Stimulated activated CD4-positive, alpha-beta T cell treated with anti-CD3 and anti-CD28 coated beads, Interleukin-1b, Interleukin-23, amount 100 ng/mL, for 4 hours (primary cell): ENCODE measurements at places on chromosomes 6 and 20.

DNA sequence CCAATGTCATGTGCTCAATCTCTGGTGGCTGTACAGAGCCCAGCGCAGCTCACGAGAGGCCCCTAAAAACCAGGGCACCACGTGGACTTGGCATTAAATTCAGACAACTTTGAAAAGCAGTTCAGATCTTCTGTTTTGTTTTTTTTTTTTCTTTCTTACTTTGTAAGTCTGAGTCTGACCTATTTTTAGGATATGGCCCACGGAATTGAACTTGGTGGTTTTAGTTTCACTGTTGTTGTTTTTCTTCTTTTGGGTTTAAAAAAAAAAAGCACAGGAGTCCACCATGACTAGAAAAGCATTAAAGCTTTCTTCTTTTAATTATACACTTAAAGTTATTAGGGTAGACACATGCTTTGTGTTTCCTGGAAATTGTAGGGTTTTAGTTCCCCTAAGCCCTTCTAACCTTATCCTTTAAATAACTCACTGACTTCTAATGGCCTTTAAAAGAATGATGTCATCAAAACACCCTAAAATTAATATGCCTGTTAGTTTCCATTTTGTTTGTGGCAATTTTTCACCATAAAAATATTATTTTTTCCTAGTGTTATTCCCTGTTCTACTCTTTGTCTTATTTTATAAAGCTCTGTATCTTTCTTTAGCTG is 48.5 kb upstream of the CCN2 start:
- no peak for DNase-seq

DNA sequence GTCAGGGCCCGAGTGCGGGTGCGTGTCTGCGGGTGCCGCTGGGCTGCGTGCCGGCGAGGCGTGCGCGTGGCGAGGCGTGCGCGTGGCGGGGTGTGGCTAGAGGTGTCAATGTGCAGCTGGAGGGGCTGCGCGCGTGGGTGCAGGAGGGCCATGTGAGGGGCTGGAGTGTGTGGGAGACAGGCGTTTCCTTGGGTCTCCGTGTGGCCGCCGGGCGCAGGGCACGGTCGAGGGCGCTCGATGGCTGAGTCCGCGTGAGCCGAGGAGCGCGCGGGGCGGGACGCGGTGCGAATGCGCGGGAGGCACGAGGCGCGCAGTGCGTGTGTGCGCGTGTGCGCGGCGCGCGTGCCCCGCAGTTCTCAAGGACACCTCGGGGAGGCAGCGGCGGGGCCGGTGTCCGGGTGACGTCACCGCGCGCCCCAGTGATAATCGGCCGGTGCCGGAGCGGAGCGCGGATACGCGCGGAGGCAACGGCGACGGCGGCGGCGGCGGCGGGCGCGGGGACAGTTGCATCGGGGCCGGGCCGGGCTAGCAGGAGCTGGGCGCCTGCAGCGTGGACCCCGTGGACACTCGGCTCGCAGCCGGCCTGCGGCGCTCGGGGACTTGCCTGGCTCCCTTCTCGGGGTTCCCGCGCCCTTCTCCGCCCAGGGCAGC is 38.7 kb downstream of the YTHDF1 start:
- DNase-seq = no peak

DNA sequence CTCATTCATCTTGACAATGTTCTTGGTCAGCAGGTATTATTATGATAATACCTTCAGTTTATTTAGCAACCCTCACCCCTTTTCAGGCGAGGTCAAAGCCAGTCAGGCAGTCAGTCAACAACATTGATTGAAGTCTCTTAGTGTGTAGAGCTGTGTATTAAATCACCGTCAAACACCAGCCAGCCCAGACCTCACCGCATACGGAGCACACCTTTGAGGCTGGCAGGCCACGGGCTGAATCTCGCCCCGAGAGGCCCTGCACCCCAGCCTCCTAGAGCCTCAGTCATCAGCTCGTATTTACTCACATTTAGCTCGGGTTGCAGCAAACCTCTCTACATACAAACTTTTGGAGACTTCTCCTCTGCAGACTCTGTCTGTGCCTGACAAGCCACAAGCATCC is 36.0 kb upstream of the FOXA2 start:
- no peak for DNase-seq

DNA sequence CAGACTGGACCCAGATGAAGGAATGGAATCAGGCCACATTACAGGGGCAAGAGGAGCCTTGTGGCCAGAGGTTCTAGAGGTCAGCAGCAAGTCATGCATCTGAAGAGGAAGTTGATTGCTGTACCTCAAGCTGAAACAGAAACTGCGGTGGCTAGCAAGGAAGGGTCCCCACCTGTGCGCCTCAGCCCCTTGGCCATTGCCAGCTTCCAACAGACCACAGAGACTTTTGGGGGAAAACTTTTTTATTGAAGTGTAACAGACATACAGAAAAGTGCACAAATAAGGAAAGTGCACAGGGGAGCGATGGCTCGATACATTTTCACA is 26.8 kb upstream of the SLC9A8 start:
- no peak for DNase-seq

DNA sequence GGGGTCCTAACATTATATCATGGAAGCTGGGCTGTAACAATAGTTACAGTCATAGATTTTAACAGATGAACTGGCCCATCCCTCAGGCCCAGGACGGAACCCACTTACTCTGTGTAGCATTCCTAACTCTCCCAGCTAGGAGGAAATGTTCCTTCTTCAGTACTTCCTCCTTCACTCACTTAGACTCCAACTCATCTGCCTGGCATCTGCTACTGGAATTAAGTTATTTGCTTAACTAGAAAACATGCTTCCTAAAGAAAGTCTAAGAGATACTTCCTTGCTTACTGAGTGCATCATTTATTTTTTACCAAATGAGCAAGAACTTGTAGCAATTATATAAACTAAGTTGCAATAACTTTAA is 20.5 kb downstream of the GCLC start:
- DNase-seq = no peak

DNA sequence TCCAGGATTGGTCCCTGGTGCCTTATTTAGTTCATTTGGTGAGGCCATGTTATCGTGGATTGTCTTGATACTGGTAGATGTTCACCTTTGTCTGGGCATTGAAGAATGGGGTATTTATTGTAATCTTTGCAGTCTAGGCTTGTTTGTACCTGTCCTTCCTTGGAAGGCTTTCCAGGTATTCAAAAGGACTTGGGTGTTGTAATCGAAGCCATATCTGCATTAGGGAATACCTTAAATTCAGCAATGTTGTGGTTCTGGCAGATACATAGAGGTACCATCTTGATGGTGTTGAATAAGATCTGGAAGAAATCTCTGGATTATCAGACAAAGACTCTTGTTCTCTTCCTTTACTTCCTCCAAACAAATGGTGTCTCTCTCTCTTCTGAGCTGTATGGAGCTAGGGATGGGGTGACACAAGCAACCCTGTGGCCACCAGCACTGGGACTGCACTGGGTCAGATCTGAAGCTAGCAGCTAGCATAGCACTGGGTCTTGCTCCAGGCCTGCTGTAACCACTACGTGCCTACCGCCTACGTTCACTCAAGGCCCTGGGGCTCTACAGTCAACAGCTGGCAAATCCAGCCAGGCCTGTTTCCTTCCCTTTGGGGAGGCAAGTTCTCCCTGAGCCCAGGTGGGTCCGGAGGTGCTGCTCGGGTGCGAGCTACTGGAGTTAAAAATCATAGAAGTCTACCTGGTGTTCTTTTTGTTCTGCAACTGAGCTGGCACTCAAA is 261.1 kb upstream of the CITED2 start:
- DNase-seq = no peak

DNA sequence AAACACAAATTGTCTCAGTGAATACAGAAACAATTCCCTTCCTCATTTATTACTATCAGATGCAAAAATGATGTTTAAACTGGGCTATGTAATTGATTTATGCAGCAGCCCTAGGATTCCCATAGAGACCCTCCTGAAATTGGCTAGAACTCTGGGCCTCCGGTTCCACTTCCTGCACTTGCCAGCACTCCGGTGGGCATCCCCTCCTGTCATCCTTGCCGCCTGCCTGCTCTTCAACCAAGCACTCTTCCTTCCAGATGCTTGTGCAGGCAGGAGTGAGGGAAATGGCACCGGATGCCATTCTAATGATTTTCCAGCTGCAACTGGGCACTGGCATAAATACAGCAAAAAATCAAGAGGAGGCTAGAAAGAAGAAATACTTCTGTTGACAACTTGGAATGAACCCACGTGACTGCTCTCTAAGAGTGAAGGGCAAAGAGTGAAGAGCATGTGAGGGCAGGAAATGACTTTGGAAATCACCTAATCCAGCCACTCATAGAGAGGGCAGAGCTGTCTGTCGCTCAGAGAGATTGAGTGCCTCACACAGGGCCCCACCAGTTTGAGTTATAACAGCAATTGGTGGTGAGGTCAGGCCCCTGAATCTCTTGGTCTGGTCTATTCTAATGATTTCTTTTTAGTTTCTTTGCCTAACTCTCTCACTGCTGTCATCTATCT is 3.7 kb upstream of the NEDD9 start:
- peak; percentile 8 for DNase-seq

DNA sequence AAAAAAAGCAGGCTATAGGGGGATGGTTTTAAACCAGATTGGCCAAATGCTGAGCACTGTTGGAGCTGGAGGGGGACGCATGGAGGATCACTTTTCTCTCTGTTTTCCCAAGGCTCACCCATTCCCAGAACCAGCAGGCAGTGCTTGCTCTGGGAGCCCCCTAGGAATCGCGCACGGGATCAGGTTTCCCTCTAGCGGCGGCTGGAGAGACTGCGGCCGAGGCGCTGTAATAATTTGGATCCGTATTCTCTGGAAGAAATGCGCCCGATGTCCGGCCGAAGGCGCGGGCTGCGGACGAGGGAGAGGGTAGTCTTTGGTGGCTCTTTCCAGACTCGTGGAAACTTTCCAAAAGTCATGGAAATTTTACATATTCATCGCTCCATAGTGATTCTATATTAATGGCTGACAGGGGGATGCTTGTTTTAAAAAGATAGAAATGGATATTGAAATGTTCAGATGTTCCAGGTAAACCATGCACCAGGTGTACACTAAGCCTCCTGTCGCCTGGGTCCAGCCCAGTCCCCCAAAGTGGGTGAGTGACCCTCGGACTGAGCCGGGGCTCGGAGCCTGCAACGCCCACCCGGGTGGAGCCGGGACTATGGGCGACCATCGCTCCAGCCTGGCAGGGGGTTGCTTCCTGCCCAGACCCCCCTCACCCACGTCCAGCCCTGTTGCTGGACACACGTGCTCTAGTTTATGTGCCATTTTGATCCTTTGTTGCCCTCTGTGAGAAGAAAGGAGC is 78.7 kb upstream of the PHACTR3 start:
- DNase-seq = no peak

GRCh38 chr20:3658716-3659491 is 4.3 kb downstream of the GFRA4 start:
- DNase-seq = no peak
